ENCODE measurements at places on chromosomes 6 and 20.

DNA sequence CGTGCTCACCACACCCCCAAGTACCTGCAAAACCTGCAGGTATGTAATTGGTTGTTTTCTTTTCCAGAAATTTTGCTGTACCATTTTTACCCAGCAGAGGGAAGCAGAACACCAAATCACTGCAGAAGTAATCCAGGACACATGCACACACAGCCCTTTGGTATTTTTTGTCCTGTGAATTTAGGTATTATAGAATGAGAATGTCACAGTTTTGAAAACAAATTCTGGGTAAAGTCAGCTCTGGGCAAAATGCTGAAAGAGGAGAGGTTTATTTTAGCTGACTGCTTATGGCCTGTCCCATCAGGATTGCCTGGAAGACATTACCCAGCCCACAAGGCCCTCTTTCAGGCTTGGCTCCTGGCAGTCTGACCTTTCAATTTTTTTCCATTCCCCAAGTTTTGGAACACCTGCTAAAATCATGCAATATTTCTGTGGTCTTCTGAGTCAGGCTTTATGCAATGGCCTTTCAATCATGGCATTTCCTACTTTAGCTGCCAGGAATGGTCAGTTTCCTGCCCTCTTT, 3.5 kb upstream of the EFHC1 start:
- DNase-seq: no peak

DNA sequence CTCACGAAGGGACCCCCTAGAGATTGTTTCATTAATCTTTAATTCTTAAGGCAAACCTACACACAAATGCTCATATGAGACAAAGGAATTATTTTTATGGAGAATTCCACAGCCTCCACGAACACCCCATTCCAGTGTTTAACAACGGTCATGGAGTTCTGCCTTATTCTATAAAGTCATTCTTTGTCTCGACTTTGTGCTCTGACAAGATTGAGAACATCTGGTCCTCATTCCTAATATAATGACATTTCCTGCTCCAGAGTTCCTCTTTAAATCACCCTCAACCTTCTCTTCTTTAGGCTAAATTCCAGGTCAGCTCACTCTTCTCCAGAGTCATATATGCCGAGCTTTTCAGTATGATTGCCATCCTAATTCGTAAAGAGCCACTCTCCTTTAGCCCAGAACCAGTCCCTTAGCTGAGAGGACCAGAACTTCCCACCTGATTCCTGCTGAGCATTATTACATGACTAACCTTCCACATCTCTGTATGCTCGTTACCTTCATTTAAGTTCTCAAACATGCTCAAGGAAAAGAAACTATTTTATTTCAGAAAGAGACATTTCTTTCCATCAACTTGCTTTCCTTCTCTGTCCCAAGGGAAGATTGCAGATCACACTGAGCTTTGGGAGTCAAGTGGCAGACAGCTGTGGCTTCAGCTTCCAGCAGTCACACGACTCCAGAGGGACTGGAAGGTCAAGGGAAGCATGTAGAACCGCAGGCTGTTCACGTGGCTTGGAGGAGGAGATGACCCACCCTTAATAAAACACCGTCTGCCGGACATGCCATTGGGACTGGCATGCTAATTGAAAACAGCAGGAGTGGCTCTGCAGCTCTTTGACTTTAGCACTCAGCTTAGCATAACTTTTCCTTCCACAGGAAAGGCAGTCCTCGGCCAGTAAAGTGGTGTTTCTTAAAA, 467.1 kb upstream of the HSF2 start:
- DNase-seq: no peak

DNA sequence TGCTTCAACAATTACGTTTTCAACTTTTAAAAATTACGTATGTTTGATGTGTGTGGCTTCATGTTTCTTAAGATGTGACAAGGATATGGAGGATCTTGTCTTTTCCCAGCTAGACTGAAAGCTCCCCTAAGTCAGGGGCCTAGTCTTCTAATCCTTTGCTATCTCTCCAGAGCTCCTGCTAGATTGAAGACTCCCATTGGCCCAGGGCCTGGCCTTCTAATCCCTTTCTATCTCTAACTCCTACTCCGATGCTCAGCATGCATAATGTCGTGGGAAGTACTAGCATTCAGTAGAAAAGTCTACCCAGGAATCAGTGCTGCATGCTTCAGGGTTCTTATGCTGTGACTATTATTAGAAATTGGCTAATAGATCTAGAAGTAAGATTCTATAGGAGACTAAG, 144.8 kb upstream of the SUPT3H start:
- no peak for DNase-seq

GRCh38 chr20:17488916-17489600, 42.1 kb downstream of the BFSP1 start:
- no peak for DNase-seq

DNA sequence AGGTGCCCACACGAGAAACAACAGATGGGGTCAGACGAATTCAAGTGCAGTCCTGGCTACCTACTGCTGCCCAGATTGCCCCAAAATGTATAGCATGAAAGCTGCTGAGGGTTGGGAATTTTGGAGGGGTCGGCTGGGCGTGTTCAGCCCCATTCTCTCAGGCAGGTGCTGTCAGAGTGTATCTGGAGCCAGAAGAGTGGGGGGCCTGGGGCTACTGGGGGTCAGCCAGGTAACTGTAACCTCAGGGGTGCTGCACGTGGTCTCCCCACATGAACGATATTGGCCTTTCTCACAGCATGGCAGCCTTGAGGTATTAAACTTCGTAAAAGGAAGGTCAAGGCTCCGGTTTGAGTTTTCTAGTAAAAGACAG, 14.6 kb downstream of the SYNDIG1 start:
- DNase-seq: no peak

- no peak for DNase-seq
Measured at GRCh38 chr6:141203902-141204575, 928.7 kb upstream of the GJE1 start.

GRCh38 chr6:66421570-66421969, 714.5 kb upstream of the EYS start:
- no peak for DNase-seq

DNA sequence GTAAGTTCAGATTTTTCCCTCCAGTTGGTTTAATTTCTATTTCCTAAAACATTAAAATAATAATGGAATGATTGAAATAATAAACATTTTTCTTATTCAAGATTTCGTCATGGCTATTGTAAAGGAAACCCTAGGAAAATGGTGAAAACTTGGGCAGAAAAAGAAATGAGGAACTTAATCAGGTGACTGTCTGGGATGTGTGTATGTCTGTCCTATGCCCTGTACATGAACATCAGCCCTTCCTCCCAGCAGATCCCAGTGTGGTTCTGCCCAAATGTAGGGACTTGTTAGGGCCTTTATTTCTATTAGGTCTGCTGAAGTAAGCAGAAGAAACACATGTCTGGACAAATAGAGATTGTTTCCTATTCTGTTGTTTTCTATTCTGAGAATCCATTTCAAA, 13.1 kb downstream of the RIOK1 start:
- no peak for DNase-seq

- no peak for DNase-seq
Measured at GRCh38 chr20:4560667-4561066, 161.0 kb upstream of the PRND start.

GRCh38 chr20:57392512-57393271, 1.5 kb downstream of the RBM38 start:
- DNase-seq: peak; percentile 41

DNA sequence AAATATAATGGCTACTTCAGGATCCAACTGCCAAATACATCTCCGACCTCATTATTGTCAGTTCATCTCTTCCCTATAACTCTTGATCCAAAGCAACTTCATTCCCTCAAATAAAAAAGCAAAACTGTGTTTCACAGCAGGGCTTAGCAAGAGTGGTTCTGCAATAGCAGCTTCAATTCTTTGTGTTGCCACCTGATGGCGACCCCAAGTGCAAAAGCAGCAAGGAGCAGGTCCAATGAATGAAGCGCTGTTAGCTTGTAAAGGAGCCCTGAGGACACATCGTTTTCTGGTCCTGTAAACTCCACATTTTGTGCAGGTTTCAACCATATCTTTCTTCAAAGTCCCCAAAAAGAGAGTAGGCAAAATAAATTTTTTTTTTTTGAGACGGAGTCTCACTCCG, 19.6 kb downstream of the RTN4IP1 start:
- DNase-seq: no peak

DNA sequence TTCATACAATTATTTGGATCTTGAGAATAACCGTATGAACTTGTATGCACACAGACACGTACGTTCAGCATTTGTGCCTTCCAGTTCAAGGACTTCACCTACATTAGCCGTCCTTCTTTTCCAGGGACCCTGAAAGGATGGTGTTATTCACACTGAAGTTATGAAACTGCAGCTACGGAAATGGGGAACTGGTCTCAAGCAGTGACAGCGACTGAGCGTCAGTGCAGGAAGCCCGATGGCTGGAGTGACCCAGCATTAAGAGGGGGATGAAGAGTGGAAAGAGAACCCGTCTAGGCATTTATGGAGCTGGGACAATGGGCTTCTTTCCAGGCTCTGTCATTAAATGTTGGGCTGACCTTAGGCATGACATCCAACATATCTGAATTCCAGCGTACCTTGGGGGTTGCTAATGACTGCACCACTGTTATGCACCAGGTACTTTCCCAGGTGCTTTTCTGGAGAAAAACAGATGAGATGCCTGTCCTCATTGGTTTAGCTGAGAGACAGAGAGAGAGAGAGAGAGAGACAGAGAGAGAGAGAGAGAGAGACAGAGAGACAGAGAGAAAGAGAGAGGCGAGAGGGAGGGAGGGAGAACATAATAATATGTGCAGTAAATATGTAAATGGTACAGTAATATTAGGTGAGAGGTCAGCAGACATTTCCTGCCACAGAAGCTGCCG, 204.7 kb upstream of the EXOC2 start:
- DNase-seq: no peak

GRCh38 chr20:35648836-35649235, 15.9 kb downstream of the CPNE1 start:
- DNase-seq: no peak

- no peak for DNase-seq
Measured at GRCh38 chr6:15736297-15736696, 73.5 kb upstream of the DTNBP1 start.

GRCh38 chr6:79040083-79040482, 38.0 kb downstream of the PHIP start:
- DNase-seq: no peak

DNA sequence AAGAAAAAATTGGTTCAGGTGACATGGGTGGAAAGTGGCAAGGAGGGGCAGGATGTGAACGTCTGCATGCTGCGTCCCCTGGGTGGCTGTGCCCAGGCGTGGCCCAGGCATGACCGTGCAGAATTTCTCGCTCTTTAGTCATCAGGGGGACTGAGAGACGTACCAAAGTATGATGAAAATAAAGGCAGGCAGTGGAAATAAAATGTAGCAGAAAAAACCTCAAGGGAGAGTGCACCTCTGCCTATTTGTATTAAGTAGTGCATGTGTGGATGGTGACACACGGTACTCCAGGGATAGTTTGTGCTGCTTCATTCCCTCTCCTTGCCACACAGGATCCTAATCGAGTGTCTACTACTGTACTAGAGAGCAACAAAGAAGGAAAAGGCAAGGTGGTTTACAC, 81.1 kb downstream of the ATP9A start:
- no peak for DNase-seq

- no peak for DNase-seq
Measured at GRCh38 chr20:24879875-24880274, 69.2 kb upstream of the CST7 start.

DNA sequence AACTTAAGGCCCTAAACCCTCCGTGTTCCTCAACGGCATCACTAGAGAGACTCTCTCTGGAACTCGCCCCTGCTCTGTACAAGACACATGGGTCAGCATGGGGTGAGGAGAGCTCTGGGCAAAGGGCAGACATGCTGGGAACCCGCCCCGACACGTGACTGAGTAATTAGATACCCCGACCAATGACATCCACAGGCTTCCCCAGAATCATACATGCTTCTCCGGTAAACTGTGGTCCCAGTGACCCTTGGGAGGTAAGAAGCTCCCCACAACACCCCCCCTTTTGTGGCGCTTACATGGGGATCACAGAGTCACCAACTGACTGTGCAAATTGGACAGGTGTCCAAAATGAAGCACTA, 31.7 kb upstream of the RPS6KA2 start:
- DNase-seq: no peak

DNA sequence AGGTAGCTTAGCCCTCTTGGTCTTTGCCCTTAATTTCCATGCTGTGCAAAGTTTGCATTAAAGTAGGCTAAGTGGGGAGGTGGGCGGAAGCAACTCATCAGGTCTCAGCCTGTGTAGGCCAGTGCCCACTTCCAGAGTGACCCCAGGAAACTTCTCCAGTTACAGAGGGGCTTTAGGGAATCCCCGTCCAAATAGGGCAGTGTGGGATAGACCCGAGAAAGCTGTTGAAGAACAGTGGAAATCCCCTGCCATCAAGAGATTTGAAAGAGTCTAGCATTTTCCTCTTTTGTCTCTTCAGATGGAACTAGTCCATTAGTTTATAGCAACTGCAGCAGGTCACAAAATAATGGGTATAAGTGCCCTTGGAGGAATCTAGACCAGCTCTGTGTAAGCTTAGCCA, 20.2 kb downstream of the SF3B5 start:
- DNase-seq: no peak

- DNase-seq: no peak
Measured at GRCh38 chr6:23055523-23055922, 486.2 kb downstream of the HDGFL1 start.

DNA sequence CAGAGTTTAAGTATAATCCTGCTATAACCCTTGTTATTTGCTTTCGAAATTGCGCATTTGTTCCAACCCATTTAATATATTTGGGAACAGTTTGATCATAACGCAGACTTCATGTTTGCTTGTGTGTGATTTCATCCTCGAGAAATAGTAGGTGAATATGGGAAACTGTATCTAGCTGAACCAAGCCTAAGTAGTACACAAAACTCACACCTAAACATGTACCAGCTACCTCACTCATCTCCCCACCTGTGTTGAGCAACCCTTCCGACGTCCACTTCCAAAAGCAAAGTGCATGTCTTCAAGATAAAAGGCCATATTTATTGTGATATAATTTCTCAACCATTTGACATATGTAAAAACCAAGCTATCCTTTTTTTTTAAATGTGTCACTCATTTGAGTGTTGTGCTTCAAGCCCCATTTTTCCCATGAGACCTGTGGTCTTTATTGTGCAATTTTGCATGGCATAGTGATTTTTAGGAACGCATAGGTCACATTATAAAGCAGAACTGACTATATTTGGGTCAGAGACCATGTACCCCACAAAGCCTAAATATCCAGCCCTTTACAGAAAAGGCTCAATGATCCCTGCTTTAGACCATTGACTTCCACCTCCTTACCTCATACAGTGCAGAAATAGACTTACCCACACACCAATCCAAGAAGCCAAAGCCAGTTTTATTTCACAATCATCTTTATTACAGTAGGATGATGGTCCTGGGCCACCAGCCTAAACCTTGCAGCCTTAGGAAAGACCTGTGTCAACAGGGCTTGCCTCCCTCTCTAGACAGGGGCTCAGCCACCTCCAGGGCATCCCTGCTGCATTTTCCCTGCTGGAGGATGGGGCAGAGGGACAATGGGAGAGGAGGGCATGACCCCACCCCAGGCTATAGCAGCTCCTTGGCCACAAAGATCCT, 7.1 kb downstream of the CCND3 start:
- no peak for DNase-seq

DNA sequence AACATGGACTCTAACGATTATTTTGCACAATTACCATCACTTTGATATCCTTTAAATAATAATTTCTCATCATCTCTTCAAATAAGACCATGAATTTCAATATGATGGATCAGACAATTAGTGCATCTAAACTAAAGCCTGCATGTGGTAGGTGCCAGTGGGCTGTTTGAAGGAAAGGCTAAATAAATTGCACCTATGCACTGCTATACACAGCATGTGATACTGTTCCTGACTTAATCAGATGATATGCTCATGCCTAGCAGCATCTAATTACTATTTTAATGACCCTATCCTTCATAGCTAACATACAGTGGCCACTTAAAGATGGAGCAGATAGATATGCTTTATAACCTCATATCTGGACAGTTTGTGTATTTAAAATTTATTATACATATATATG, 731.6 kb upstream of the MANEA start:
- no peak for DNase-seq

Data from stimulated activated CD4-positive, alpha-beta T cell treated with anti-CD3 and anti-CD28 coated beads, Interleukin-1b, Interleukin-23, amount 100 ng/mL, for 1 hour (primary cell).